ENCODE measurements at places on chromosomes 7 and 10.

- DNase-seq: no peak
Measured at GRCh38 chr10:111824128-111824527, 359.4 kb downstream of the GPAM start.

GRCh38 chr7:55110993-55111361 is 92.2 kb downstream of the EGFR start:
- DNase-seq: no peak

DNA sequence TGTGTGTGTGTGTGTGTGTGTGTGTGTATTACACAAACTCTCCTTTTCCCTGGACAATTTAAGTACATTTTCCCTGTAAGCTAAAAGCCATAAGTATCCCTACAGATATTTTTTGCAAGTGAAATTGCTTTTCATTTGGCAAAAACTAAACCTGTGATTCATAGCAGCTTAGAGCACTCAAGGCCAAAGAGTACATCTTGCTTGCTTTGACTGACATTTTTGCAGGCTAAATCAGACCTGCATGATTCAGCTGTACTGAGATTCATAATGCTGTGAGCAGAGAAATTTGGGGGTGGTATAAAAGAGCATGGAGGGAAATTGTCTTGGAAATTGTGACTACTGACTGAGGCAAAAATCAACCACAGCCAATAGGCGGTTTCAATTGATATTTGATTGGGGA is 500.4 kb downstream of the GFRA1 start:
- peak; percentile 89 for DNase-seq

DNA sequence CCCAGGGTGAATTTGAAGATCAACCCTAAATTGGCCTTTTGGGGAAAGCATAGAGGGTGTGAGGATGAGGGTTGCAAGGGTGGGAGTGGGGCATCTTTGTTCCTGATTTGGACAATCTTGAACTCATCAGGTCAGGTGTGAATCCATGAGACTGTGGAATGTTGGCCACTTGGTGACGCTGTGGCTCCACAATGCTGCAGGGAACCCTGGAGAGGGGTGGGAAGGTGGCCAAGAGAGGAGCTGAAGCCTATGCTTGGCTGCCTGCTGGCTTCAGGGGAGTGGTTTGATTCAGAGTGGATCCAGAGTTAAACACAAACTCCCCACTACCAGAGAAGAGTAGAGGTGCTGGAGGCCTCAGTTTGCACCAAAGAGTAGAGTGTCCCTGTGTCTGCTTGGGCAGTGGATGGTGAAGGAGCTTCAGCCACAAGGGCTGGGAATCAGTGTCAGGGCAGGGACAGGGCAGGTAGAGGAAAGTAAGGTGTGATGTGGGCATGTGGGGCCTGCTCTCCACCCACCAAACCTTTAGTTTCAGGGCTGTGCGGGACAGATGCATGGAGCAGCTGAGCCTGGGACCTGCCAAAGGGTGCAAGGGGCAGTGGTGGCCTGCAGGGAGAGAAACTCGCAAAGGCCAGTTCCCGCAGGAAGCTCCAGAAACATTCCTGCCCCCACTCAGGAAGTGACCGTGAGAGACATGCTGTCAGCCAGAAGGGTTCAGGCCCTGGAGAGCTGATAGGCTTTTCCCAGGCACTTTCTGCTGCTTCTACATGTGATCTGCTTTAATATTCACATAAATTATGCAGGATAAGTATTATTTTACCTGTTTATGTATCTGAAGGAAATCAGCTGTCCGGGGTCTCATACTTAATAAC is 81.0 kb upstream of the PRSS58 start:
- no peak for DNase-seq

- DNase-seq: peak; percentile 57
Measured at GRCh38 chr7:2633538-2634266, 1.9 kb downstream of the TTYH3 start.

DNA sequence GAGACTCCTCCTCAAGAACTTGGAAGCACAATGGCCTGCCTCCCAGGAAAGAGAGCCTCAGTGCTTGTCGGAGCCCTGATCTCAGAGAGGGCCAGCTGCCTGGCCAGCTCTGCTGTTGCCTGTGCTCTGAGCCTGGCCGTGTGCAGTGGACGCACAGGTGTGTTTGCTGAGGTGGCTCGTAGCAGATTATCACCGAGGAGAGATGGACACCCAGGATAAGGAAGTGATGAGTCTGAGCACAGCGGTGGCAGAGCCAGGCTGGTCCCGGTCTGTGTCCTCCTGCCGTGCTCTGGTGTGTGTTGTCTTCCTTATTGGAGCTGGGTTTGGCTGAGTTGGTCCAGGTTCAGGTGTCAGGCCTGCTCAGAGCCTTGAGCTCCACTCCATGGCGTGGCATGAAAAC is 208.5 kb downstream of the EBF3 start:
- DNase-seq: no peak

DNA sequence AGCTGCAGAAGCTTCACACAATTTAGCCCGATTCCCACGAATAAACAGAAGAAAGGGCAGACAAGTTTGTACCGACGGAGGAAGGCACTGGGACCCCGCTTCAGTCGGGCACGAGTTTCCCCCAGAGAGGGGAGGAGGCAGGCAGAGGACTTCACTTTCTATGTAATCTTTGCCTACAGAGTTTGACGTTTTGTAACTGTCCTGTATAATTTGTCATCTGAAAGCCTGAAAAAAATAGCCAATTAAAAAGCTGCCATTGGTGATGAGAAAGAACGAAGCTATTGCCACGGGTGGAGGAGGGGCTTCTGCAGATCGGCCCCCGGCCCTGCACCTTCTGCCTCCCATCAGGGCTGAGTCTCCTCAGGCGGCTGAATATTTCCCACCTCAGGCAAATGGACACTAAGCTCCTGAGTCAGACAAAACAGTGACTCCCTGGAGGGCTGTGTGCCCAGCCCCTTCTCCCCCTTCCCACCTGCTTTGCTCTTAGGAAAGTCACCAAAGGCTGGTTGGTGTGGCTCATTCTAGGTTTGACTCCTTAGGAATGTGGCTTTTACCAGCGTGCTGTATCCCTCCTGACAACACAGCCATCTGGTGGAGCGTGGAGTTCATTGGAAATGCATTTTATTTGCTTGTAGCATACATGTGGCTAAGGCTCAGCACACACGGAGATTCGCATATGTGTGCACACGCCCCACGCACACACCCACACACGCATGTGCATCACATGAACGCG is 117.4 kb downstream of the VIPR2 start:
- no peak for DNase-seq

Data from non-pigmented ciliary epithelial cell (primary cell).